NCI-H187 treated with DMSO at 0.1 percent for 48 hours (cell line): ENCODE measurements at places on chromosomes 7 and 10.
A peak's percentile ranks its signal among the peaks of the same experiment; 100 is the strongest.

DNA sequence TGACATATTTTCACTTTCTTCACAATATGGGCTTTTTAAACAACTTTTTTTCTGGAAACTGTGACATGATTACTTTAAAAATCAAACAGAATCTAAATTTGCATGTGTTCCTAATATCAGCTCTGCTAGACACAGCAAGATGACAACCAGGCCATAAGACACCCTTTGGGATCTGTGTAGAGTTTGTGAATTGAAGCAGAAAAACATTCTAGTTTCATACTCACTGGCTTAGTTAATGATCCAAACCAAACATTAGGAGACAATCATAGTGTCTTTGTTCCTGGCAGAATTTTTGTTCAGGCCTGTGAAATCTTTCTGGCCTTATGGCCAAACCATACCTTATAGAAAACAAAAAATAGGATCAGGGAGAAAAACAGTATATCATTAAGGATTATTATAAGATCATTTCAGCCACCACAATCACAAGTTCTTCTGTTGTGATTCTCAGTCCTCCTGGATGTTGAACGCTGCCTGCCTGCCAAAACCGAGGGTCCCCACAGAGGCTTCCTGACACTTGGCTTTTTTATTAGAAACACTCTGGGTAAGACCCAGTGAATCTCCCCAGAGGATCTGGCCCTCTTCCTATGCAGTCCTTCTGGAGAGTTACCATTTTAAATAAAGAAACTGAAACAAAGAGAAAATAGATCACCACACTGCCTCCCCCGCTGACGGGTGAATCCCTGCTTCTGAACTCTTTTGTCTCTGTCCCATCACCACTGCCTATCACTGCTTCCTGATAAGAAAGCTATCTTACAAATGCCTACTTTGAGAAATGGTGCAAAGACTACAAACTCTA lies 79.2 kb upstream of the PPP1R3C start:
- no peak for DNase-seq

GRCh38 chr10:74825371-74826141 lies 844 bp upstream of the KAT6B start:
- DNase-seq: no peak

GRCh38 chr7:50988465-50988864 lies 205.8 kb upstream of the GRB10 start:
- DNase-seq: no peak

GRCh38 chr7:1232623-1233332 lies at the start of gene UNCX:
TSS of gene UNCX (plus strand) at chr7:1232872. CDS start at chr7:1233018, 146 bp downstream.
- DNase-seq: no peak

DNA sequence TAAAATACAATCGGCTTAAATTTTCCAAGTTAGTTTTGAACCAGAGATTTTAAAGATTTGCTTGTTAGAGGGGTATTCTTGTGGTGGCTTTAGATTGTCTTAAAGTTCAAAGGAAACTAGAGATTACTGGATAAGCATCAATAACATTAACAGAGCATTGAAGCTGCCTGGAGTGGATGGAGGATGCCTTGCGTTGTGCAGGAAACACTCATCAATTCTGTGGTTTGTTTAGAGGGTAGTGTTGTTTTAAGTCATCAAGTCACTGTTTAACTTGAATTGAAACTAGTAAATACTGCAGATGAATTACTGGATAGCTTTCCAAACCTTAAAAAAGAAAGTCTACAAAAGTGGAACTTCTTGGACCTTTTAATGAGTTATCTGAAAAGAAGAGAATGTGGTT lies 218.6 kb downstream of the CELF2 start:
- DNase-seq: no peak

DNA sequence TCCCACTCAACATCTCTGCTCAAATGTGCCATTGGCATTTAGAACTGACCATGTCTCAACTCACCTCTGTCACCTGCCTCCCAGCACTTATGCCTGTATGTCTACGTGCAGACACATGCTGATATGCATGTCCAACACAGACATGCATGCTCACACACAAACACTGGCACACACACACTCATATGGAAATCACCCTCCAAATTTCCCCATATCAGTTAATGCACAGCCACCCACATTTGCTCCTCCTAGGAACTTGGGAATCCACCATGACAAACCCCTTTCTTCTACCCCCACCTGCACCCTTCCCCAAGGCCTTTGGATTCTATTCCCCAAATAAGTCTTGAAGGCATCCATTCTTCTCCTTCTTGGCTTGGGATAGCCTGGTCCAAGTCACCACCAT lies 4.4 kb downstream of the FAM170B start:
- DNase-seq: no peak

DNA sequence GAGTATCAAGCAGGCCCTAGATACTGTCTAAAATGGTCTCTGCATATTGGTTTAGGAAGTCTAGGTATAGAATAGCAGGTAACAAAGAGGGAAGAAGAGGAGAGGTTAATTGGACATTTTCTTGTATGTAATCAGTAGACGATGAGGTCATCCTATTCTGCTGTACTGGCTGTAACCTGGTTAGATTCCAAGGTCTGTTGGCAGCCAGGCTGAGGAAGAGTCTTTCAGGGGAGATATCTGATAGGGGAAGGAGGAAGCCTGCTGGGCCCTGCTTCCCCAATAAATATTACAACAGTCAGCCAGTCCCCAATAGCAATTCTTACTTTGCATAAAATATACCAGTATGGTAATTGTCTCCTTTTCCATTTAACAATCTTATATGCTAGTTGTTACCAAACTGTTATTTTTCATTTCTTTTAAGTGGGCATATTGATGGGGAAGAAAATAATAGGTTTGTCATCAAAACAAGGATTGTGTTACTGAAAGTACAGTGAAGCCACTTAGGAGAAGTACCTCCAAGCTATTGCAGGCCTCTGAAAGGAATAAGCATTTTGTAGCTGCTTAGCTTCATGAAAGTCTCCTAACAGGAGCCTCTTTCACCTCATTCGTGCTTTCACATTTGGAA lies 186.4 kb downstream of the LRRC4 start:
- DNase-seq: no peak

DNA sequence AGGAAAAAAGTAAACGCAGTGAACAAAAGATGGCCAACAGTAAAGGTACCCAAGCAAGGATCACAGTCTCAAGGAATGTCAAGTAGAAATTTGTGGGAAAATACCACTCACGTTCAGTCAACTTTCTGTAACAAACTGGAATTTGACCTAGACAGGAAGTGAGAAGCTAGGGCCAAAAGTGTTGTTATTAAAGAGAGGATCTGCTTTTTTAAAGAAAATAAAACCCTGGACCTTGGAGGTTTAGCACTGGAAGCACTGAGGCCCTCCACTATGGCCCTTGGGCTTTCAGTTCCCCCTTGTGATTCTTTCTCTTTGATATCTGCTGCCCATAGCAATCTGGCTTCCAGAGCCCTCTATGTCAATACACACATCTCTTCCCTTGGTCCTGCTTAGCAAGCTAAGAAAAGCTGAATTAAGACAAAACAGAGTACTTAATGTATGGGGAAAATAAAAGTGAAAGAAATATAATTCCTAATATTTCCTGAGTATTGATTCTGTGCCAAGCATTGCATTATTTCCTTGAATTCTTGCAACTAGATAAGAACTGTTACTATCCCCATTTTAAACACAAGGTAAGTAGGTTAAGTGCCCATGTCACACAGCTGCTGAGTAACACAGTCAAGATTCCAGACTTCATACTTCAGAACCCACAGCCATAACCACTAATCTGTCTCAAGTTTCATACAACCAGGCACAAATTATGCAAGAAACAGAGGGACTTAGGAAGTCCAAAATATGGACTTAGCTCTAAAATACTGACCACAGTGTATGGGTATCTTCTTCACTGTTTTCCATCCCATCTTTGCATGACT lies 2.6 kb upstream of the ZNF438 start:
- no peak for DNase-seq

DNA sequence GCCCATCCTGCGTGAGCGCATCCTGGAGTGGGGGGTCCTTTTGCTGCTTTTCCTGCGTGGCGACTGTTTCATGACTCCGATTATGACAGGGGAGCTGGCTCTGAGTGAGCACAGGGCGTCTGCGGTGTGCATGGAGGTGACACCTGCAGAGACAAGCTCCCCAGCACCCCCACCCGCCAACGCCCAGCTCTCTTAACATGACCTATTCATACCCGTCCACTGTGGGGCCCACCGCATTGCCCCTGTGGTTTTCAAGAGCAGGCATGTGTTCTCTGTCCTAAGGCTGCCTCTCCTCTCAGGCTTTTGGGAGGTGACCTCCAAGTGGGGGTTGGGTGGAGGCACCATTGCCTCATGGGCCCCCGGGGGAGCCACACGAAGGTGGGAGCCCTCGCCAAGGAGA lies 500.7 kb downstream of the TCERG1L start:
- no peak for DNase-seq

- DNase-seq: no peak
Observed at GRCh38 chr10:50541317-50541716, 82.4 kb downstream of the SGMS1 start.

DNA sequence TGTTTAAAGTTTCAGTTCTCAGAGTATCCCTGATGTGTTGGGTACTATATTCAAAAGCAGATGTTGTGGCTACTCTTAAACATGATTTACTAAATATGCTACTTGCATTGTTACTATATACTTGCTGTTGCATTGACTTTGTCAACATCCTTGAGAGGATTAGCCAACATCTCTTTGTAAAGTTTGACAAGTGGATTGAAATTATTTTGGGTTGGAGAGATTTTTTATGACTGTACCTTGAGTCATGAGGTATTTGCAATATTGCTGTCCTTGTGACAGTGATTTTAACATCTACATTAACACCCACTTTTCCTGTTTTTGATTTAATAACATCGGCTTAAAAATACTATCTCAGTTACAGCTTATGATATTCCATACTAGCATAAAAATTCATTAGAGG lies 31.9 kb downstream of the MRC1 start:
- no peak for DNase-seq

- DNase-seq: no peak
Observed at GRCh38 chr10:7560519-7560918, 106.2 kb downstream of the ITIH5 start.

DNA sequence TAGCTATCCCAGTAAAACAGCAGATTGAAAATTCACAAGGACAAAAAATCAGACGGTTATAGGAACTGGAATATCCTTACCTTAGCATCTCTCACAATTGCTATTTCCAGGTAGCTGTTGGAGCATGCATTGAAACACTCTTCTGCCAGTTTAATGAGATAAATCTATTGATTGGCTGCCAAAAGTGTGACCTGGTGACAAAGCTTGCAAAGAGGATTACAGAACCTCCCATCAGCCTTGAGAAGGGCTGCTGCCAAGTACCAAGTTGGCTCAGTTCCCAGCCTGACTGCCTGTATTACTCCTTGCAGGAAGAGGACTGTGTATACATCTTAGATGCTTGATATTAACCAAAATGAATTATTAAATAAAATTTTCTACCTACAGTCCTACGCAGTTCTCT lies 5.1 kb downstream of the PRLHR start:
- peak; percentile 16 for DNase-seq

GRCh38 chr10:124105594-124105993 lies 12.2 kb upstream of the CHST15 start:
- DNase-seq: no peak

GRCh38 chr10:83921984-83922860 lies 217.1 kb upstream of the GHITM start:
- DNase-seq: no peak

DNA sequence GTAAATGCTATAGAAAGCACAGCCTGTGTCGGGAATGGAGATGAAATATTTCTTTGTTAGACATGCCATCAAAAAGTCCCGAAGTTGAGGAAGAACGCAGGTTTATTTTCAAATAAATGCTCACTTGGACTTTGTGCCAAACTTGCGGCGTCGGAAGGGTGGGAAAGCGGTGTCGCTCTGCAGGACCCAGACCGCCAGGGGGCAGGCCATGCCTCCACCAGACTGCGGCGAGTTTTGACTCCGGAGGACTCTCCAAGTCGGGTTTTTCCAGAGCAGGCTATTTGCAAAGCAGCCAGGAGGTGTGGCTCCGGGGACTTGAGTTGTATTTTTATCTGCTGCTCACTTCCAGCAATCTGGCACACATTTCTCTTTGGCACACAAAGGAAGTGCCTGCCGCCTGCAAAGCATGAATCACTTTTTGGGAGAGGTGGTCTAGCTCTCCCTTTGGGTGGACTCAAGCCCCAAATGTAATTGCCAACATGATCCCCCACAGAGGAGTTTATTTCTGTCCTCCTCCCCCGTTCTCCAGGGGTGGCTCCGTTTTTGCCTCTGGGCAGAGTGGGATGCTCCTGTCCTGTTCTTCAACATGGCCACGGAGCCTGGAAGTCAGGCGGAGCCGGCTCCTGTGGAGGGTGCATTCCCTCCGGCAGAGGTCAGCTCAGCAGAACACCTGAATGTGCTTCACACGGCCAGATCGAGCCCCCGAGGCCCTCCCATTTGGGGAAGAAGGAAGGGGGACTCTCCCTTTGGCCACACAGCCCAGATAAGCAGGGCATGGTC lies 82.3 kb upstream of the GPR26 start:
- no peak for DNase-seq

- DNase-seq: peak; percentile 56
Observed at GRCh38 chr7:68245688-68246087, 1249.1 kb downstream of the TYW1 start.

- no peak for DNase-seq
Observed at GRCh38 chr10:132637477-132638129, 100.0 kb downstream of the INPP5A start.

DNA sequence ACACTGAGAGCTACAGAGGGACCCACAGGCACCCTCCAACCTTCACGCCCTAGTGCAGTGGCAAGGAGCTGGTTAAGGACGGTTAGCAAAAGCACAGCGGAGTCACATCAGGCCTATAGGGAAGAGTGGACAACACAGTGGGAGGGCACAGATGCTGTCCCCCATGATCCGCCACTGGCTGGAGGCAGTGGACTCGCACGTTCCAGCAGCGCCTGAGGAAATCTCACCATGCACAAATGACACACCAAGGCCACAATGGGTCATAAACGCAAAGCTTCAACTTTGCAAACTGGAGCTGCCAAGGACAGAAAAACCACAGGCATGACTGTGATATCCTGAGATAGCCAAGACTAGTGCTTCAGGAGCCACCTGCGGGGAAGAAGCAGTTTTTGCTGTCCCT lies 58.8 kb downstream of the GRB10 start:
- DNase-seq: no peak

- DNase-seq: no peak
Observed at GRCh38 chr7:55154096-55154495, 135.3 kb downstream of the EGFR start.

DNA sequence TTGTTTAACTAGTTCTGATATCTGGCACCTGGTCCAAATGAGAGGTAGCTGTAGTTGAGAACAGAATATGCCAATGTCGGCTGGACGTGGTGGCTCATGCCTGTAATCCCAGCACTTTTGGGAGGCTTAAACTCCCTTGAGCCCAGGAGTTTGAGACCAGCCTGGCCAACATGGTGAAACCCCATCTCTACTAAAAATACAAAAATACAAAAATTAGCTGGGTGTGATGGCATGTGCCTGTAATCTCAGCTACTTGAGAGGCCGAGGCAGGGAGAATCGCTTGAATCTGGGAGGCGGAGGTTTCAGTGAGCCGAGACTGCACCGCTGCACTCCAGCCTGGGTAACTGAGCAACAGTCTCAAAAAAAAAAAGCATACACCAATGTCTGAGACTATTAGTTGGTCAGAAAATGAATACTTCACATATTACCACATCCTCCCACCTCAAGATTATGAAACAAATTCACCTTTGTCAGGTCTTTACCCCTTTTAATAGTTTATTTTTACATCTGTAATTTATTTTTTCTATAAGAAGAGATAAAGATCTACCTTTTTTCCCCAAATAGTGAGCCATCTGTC lies 38.8 kb downstream of the EPC1 start:
- DNase-seq: no peak
